IPS DF 6.9 (cell line): ENCODE measurements at places on chromosomes 6 and 20.

DNA sequence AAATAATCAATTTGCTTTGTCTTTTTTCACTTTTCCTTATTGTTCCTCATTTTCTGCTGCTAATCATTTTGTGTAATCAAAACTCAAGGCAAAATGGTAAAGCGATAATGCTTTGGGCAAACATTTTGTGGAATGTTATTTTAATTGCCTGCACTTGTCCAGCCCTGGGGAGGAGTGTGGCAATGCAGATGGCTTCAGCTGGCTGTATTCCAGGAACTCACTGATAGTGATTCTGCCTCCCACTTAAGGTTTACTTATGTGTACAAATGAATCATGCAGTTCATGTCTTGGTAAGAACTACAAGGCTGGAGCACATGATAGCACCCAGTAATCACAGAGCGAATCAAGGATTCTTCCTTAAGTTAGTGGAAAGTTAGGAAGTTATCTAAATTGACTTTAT, 107.8 kb downstream of the COL19A1 start:
- DNase-seq: no peak

DNA sequence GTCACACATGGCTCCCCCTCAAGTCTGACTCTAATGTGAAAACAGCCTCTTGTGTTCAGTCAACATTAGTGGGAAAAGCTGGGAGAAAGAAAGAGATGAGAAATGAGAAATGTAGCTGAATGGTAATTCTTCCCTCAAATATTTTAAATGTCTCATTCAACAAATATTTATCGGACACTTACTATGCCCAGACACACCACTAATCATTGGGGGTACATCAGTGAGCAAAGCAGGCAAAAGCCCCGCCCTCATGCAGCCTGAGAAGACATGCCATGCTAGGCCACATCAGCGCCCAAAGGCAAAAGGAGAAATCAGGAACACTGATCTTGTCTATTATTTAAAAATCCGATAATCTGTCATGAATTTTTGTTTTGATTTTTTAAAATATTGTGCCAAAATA, 89.9 kb upstream of the ASF1A start:
- no peak for DNase-seq

- DNase-seq: no peak
These were observed 23.2 kb downstream of the AHI1 start for GRCh38 chr6:135474362-135474761.

- no peak for DNase-seq
These were observed 31.9 kb upstream of the EIF2S2 start for GRCh38 chr20:34143951-34144350.

GRCh38 chr20:20761301-20761700, 48.9 kb upstream of the RALGAPA2 start:
- no peak for DNase-seq

- DNase-seq: no peak
These were observed 382.7 kb downstream of the C6orf118 start for GRCh38 chr6:164926686-164927085.

- DNase-seq: no peak
These were observed 493.1 kb upstream of the MAP3K7 start for GRCh38 chr6:91079969-91080368.

GRCh38 chr20:48658198-48658476, 169.7 kb downstream of the PREX1 start:
- DNase-seq: no peak
